Lung microvascular endothelial cell (primary cell): ENCODE measurements at places on chromosomes 6 and 20.

DNA sequence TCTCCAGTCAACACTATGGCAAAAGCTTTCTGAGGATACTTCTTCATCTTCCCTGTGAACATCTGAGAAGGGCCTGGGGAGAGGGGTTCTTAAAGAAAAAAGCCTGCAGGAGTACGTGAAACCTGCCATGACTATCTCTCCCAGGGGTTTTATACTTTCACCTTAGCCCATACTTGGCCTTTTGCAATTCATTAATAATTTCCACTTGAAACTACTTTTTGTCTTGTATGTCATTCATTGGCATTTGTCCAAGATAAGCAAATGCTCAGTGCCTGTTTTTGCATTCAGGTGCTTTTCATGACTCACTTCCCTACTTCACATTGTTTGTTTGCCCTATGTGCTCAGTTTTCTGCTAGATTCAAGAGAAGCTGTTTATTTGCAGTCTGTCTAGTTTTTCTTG lies 580.3 kb upstream of the GJE1 start:
- peak; percentile 98 for DNase-seq

DNA sequence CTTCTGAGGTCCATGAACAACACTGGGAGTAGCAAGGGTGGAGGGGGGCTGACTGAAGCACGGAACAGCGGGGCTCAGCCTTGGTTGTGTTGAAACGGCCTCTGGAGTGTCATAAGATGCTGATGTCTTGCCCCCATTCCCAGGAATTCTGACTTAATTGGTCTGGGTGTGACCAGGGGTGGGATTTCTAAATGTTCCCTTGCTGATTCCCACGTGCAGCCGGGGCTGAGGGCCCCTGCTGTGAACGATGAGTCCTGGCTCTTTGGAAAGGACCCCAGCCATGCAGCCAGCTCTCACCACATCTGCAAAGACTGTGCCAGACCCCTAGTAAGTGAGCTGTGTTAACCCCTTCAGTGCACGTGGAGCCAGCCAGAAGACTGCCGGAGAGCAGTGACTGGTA lies 28.6 kb upstream of the FAM50B start:
- DNase-seq = no peak

DNA sequence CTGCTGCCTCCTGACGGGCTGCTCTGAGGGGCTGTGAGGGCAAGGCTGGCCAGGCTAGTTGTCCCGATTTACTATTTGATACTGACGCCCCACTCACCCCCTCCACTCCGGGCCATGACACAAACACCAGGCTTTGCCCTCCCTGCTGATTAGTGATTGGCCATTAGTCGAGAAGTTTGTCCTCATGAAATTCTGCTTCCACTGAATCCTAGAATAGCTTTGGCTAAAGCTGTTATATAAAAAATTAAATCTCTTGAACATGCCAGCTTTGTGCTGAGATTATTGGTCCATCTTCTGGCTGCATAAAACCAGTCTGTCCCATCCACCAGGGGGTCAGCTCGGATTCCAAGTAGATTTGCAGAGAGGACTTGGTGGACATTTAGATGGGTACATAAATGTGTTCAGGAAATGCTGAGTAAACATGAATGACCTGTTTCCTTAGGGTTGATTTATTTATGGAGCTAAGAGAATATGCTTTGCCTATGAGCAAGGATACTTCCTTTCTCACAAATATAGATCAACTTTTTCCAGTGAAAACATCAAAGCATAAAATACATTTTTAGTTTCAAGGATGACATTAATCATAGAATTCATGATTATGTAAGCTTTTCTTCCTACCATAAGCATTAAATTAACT lies at the start of gene GABRR2:
GABRR2 (minus strand) TSS at position 51 of the 637 bp plus-strand sequence. CDS start 134 bp downstream, outside the sequence.
- peak; percentile 21 for DNase-seq

DNA sequence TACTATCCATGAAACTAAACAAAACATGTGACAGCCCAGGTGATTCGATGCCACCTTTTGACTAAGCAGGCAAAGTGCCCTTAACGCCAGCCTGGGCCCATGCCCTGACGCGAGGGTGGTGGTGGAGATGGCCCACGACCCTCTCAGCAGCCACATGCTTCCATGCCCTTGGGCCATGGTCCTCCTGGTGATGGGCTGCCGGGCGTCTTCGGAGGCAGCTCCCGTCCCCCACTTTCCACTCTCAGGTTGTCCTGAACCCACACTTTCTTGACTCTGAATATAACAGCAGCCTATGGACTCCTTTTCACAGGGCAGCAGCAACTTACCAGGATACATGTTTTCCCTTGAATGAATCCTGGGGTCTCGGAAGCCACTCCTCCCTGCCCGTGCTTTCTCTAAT lies 33.6 kb downstream of the TMEM242 start:
- no peak for DNase-seq

DNA sequence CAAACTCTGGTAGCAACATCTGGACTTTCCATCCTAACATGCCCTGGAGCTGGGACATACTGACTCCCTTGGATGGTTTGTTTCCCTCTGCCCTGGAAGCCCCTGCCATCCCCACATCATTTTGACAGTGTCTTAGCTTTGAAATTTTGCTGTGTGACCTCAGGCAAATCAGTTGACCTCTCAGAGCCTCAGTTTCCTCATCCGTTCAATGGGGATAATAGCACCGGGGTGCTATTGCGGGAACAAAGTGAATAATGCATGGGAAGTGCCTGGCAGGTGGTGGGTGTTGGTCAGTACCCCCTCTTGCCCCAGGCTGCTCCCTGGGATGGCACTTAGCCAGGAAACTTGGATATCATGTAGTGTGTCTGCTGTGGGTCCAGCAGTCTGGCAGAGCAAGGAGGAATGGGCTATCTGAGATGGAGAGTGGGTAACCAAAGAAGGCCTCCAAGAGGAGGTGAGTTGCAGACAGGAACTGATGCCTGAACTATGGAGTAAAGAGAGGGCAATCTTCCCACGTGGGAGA lies 88.6 kb downstream of the MRPL14 start:
- no peak for DNase-seq

GRCh38 chr6:37141281-37142049 lies 28.5 kb upstream of the PIM1 start:
- DNase-seq = no peak

DNA sequence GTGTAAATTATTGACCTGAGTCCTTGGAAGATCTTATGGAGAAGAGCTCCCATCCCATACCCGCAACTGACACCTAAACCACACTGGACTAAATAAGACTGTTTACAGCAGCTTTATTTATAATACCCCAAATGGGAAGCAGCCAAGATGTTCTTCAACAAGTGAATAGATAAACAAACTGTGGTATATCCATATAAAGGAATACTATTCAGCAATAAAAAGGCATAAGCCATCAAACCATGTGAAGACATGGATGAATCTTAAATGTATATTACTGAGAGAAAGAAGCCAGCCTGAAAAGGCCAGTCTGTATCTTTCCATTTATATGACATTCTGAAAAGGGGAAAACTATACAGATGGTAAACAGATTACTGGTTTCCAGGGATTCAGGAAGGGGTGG lies 212.7 kb downstream of the TPBG start:
- DNase-seq = no peak

DNA sequence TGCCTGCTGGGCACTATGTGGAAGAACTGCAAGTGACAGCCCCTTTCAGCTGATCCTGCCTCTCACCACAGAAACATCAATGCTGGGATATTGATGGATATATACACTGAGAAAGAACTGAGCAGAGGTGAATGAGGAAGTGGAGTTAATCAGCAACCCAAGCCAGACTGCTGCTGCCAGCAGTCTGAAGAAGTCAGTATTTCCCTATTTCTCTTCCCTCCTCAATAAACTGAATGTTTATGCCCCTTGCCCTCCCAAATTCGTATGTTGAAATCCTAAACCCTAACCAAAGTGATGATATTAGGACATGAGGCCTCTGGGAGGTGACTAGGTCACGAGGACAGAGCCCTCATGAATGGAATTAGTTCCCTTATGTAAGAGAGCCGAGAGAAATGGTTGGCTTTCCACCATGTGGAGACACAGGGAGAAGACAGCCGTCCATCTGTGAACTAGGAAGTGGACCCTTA lies 76.3 kb downstream of the CDK19 start:
- DNase-seq = no peak

- DNase-seq = peak; percentile 17
Measured at GRCh38 chr6:26363882-26364701, 906 bp upstream of the BTN3A2 start.

GRCh38 chr20:40644863-40645262 lies 44.2 kb downstream of the MAFB start:
- DNase-seq = no peak

GRCh38 chr6:7922596-7922995 lies 12.0 kb upstream of the TXNDC5 start:
- DNase-seq = no peak

GRCh38 chr20:9927224-9927623 lies 88.3 kb upstream of the PAK5 start:
- DNase-seq = no peak

DNA sequence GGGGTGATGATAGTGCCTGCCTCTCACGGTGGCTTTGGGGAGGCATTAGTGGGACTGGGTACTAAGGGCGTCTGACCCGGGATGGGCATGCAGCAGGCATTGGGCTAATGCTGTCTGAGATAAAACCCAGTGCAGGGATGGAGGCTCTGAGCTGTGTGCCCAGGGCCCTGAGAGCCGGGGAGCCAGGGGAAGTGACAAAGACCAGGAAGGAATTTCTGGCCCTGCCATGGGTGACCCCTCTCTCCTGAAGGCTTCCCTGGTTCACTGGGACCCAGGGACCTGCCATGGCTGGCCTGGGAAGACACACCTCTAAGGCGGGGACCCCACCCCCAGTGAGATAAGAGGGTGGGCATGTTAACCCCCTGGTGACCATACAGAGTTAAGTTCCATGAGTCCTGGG lies 3.9 kb upstream of the GATA5 start:
- DNase-seq = no peak

- DNase-seq = no peak
Measured at GRCh38 chr20:16771213-16771612, 23.1 kb downstream of the OTOR start.

GRCh38 chr6:6646859-6647258 lies 58.3 kb downstream of the LY86 start:
- peak; percentile 16 for DNase-seq

GRCh38 chr6:100346828-100347227 lies 117.9 kb downstream of the SIM1 start:
- DNase-seq = peak; percentile 67

DNA sequence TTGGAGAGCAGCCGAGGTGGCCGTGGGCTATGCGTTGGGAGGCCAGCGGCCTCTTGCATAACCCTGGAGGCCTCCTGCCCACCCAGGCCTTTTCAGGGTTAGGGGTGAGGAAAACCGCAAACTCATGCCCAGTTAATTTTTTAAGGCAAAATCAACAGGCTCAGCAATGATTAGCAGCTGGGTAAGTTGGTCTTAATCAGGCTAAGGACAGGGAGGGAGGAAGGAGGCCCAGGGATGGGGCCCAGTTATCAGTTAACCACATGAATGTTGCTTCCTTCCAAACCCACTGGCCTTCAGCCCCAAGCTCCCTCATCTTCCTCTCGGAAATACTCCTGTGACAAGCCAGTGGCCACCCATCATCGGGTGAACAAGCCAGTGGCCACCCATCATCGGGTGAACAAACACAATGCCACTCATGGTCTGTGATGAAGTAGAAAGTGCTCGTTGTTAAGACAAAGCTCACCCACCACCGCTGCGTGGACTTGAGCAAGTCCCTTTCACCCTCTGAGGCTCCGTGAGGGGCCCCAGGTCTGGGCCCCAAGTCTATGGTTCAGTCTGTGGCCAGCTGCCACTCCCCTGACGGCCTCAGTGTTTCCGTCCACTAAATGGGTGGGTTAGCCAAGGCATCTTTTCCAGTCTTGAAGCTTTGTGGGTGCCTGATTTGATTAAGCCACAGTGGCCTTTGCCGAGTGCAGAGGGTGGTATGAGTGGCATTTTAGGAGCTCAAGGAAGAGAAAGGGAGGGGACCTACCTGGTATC lies 39.4 kb downstream of the HNF4A start:
- no peak for DNase-seq

DNA sequence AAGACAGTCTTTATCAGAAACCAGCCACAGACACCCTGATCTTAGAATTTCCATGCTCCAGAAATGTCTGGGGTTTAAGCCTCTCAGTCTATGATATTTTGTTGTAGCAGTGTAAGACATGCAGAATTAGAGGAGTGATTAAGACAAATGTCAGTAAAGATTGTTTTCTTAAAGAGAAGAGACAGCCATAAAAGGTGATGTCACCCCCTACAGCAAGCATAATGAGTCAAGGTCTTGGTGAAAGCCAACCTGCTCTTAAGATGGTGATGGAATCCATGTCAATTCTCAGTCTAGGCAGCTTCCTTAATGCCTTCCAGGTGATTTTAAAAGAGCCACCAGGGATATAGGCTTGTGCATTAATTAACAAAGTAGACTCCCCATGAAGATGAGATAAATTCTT lies 849.9 kb upstream of the EPHA7 start:
- DNase-seq = no peak

GRCh38 chr6:56324396-56324795 lies 77.0 kb upstream of the COL21A1 start:
- no peak for DNase-seq

GRCh38 chr6:117601811-117602150 lies 530 bp downstream of the GOPC start:
- DNase-seq = no peak

DNA sequence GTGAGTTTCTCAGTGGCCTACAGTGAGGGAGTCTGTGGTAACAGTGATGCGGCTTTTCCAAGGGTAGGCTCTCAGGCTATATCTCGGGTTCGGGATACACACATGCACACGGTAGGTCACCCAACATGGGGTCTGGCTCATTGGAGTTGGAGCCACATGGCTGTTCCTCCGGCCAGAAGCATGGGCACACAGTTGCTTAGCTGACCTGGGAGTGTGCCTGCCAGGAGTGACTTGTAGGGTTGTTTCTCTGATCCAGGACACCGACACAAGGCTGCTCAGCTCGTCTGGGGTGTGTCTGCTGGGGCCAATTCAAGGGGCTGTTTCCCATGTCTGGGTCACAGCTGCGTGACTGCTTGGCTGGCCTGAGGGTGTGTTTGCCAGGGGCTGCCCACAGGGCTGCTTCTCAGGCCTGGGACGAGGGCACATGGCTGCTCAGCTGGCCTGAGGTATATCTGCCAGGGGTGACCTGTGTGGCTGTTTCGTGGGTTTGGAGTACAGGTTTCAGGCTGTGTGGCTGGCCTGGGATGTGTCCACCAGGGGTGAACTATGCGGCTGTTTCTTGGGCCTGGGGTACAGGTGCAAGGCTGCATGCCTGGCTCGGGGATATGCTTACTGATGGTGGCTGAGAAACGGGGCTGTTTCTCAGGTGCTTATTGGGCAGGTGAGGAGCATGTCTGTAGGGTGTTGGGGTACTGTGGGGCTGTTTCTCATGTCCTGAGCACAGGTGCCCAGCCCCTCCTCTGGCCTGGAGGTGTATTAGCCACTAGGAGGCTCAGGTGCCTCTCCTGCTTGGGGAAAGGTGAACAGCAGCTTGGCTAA lies 15.2 kb downstream of the KIF25 start:
- DNase-seq = no peak

DNA sequence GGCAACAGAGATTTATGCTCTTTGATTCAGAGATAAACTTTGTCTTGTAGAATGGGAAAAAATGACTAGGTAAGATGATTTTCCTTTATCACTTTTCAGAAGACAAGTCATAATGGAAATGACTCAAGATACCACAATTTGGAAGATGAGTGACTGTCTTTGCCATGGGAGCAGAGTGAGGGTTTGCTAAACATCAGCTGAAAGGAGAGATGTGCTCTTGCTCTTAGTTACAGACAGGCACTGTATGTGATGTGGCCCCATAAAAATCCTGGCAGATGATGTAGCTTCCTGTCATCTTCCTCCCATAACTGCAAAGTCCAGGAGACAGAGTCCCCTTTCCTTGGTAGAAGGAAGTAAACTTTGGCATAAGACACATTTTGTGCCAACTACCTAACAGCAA lies 47.6 kb downstream of the BACH2 start:
- no peak for DNase-seq
